WTC11 (cell line): ENCODE measurements at places on chromosomes 5 and 9. TPM values are rescaled to one million over a fixed set of nuclear protein-coding genes. Genes with fewer than 3 reads are reported as not detected.

GRCh38 chr5:59128646-59129290, 545.9 kb downstream of the RAB3C start:
- no peaks in the 10 kb centered on the region for H3K27me3 ChIP-seq
- no peak overlapping the region for H3K4me3 ChIP-seq
- H3K27ac ChIP-seq = no peak overlapping the region
- H3K36me3 ChIP-seq = no peaks in the 10 kb centered on the region
- peaks cover 12% of the 10 kb centered on the region for H3K4me1 ChIP-seq

DNA sequence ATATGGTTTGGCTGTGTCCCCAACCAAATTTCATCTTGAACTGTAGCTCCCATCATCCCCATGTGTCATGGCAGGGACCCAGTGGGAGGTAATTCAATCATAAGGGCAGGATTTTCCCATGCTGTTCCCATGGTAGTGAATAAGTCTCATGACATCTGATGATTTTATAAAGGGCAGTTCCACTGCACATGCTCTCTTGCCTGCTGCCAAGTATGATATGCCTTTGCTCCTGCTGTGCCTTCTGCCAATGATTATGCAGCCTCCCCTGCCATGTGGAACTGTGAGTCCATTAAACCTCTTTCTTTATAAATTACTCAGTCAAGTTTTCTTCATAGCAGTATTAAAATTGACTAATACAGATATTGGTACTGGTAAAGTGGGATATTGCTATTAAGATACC, 42.4 kb downstream of the MARCHF11 start:
- no peak overlapping the region for H3K4me3 ChIP-seq
- DNase-seq = no peak
- H3K27ac ChIP-seq = no peak overlapping the region

DNA sequence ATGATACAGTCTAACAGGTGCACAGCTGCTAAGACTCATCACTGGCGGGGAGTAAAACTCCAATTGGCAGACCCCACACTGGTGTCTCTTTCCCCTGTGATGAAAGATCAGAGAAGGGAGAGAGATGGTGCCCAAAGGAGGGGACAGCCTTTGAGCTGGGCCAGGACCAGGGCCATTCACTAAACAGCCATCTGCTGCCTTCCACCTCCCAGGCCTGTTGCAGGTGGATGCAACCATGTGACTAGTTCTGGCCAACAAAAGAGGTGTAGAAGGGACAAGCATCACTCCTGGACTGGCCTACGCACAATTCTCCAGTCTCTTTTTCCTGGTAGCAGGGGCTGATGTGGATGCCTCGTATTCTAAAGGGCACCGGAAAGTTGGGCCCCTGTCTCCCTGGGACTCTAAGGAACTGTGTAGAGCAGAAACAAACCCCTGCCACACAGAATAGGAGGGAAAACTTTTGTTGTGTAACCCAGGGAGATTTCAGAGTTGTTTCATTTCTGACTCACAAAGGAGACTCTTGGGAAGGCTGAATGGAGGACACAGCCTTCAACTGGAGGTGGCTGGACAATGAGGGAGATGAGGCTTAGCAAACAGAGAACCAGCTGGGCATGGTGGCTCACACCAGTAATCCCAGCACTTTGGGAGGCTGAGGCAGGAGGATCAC, 26.9 kb downstream of the TNIP1 start:
- H3K36me3 ChIP-seq = peaks cover 20% of the 10 kb centered on the region
- no peak overlapping the region for H3K4me3 ChIP-seq
- no peak overlapping the region for H3K27ac ChIP-seq
- no peak for DNase-seq

The AK3 gene
- 28.5 to 30.2 TPM (median 29.1 TPM) in 3 replicates for total RNA-seq

- H3K27ac ChIP-seq = no peak overlapping the region
- H3K4me1 ChIP-seq = peaks cover 10% of the 10 kb centered on the region
- DNase-seq = no peak
These were observed 24.6 kb upstream of the MED10 start for GRCh38 chr5:6402939-6403338.

GRCh38 chr5:170434966-170435605, 45.9 kb upstream of the KCNMB1 start:
- no peaks in the 10 kb centered on the region; the same call in 1 of the 2 replicates for H3K27me3 ChIP-seq
- peaks cover 4% of the 10 kb centered on the region; the same call in 1 of the 2 replicates for H3K36me3 ChIP-seq

DNA sequence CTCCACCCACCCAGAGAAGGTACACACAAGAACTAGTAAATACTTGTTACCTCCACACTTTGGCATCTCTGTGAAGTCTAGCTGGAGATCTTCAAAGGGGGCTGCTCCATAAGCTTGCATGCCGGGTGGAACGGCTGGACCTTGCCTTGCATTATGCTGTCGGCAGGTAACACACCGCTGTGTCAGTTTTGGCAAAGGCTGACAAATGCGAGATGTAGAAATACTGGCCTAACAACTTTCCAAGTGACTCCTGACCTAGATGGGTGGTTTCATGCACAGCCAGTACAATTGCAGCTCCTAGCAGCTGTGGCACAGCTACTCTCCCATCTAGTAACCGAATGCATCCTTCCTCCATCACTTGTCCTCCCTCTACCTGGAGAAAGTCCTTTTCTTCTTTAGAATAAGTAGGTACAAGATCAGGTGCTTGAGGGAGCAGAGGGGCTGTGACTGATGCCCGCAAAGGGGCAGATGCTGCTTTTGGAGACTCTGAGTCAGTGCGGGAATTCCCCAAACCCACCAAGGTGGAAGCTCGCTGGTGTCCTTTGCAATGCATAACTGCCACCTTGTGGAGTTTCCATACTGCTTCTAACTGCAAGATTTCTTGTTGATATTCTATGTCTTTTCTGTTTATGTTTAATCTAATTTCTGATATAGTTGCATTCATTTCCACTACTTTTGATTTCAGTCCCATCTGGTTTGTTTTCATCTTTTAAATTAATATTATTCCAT, 78.4 kb downstream of the TMEM161B start:
- no peak overlapping the region; the same call in 1 of the 2 replicates for H3K27ac ChIP-seq
- peaks cover 9% of the 10 kb centered on the region; the same call in 1 of the 2 replicates for H3K27me3 ChIP-seq
- no peak overlapping the region for H3K4me3 ChIP-seq
- peak; percentile 24 for DNase-seq

- peak overlapping the region; percentile 97 for H3K4me3 ChIP-seq
- DNase-seq = no peak
- no peak overlapping the region for H3K27ac ChIP-seq
- peaks cover 18% of the 10 kb centered on the region for H3K4me1 ChIP-seq
- H3K27me3 ChIP-seq = peaks cover 17% of the 10 kb centered on the region
- H3K36me3 ChIP-seq = no peaks in the 10 kb centered on the region
These were observed 1.6 kb downstream of the FNIP1 start for GRCh38 chr5:131795228-131795627.

- no peak overlapping the region for H3K27ac ChIP-seq
- H3K36me3 ChIP-seq = peaks cover 58% of the 10 kb centered on the region
- H3K4me3 ChIP-seq = no peak overlapping the region
These were observed 55.6 kb downstream of the GPR21 start for GRCh38 chr9:123089040-123089439.

DNA sequence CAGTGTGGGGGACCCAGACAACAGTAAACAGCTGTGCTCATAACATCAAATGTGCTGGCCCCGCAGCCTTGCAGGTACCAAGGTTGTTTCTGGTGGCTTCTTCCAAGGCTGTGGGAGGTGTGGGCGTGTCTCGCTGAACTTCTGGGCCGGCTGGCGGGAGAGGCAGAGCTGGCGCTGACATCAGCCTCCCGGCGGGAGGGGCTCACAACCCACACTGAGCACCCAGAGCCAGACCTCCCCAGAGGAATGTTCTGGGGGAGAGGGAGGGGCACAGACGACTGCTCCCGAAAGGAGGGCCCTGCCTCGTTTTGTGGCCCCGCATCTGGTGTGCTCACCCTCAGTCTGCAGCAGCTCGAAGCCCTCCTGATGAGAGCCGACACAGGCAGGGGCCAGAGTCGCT, 6.9 kb upstream of the SLC12A7 start:
- H3K36me3 ChIP-seq = no peaks in the 10 kb centered on the region
- H3K27ac ChIP-seq = no peak overlapping the region
- DNase-seq = no peak
- H3K4me3 ChIP-seq = no peak overlapping the region
- no peaks in the 10 kb centered on the region for H3K27me3 ChIP-seq

- no peaks in the 10 kb centered on the region for H3K36me3 ChIP-seq
- DNase-seq = peak; percentile 34
- H3K4me3 ChIP-seq = no peak overlapping the region
These were observed 33.8 kb downstream of the TGFBI start for GRCh38 chr5:136062366-136063274.

DNA sequence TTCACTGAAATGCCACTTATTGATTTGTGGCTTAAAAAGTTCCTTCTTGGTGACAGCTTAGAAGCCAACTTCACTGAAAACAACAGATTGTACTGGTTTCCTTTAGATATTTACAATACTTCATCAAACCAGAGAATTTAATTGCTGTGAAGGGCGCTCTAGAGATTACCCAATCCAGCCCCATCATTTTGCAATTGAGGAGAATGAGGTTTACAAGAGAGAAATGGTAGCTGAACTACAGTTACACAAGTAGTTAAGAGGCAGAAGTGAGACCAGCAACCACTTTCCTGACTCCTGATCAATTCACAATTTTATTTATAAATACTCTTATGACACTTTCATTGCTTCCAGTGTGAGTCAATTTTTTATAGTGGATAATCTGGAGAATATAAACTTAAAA, 103.5 kb upstream of the APC start:
- H3K4me1 ChIP-seq = peaks cover 11% of the 10 kb centered on the region
- no peak overlapping the region for H3K4me3 ChIP-seq
- no peak overlapping the region for H3K27ac ChIP-seq
- H3K27me3 ChIP-seq = no peaks in the 10 kb centered on the region
- H3K36me3 ChIP-seq = 0 out of 2 replicates have a peak, but pooled peaks cover 4% of the 10 kb centered on the region

DNA sequence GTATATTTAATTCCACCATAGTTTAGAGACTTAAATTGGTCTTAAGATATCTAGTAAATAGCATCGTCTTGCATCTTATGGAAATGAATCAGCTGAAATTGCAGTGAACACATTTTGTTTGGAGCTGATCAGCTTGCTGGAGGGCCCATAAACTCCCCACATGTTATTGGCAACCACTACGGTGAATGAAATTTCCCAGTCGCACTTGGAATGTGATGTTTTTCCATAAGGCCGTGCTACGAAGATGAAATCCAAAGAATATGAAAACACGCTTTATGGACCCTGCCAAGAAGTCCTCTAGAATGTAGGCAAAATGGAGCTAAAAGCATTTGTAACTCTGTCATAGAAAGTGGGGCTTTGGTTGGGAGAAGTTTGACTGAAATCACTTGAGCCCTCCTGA, 572.1 kb downstream of the ACTL7B start:
- no peaks in the 10 kb centered on the region for H3K27me3 ChIP-seq
- H3K27ac ChIP-seq = no peak overlapping the region
- no peaks in the 10 kb centered on the region for H3K4me1 ChIP-seq
- DNase-seq = no peak
- no peaks in the 10 kb centered on the region for H3K36me3 ChIP-seq

DNA sequence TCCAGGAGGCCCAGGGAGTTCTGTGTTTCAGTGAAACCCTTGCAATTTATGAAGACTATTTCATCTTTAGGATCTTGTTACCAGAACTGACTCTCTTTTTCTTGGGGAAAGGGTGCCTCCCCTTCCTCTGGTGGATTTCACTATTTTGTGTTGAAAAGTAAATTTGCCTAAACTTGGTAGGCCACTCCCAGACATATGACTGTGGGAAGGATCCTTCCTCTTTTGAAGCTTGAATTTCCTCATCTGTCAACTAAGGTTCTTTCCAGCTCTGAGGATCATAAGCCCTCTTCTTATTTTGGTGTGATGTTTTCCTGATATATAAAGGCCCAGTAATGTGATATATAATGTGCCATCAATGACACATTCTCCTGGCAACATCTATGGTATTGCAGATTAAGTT, 59.1 kb upstream of the ZFAND5 start:
- no peak overlapping the region for H3K4me3 ChIP-seq
- H3K4me1 ChIP-seq = peaks cover 1% of the 10 kb centered on the region
